ENCODE measurements at places on chromosomes 13 and 19.

- DNase-seq: no peak
Observed at GRCh38 chr19:44822670-44823372, 13.9 kb downstream of the BCAM start.

DNA sequence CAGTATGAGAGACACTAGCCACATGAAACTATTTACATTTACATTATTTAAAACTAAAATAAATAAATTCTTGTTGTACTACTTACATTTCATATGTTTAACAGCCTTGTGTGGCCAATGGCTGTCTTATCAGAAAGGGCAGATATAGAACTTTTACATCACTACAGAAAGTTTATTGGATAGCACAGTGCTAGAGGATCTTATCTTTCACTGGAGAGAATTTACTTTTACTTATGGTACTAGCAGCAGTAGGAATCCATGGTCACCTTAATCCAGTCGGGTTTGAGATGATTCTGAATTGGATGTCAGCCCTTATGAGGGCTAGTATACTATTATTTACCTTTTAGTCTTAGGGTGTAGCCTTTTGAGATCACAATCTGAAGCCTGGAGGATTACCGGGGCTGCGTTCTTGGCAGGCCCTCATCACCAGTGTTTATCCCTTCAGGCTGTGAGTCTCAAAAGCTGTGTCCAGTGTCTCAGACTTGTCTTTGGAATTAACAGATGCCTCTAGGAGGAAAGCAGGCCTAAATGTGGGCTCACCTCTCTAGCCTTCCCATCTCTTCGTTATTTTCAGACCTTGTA, 21.7 kb downstream of the IFT88 start:
- DNase-seq: no peak

- DNase-seq: no peak
Observed at GRCh38 chr13:33940898-33941297, 122.9 kb downstream of the RFC3 start.

DNA sequence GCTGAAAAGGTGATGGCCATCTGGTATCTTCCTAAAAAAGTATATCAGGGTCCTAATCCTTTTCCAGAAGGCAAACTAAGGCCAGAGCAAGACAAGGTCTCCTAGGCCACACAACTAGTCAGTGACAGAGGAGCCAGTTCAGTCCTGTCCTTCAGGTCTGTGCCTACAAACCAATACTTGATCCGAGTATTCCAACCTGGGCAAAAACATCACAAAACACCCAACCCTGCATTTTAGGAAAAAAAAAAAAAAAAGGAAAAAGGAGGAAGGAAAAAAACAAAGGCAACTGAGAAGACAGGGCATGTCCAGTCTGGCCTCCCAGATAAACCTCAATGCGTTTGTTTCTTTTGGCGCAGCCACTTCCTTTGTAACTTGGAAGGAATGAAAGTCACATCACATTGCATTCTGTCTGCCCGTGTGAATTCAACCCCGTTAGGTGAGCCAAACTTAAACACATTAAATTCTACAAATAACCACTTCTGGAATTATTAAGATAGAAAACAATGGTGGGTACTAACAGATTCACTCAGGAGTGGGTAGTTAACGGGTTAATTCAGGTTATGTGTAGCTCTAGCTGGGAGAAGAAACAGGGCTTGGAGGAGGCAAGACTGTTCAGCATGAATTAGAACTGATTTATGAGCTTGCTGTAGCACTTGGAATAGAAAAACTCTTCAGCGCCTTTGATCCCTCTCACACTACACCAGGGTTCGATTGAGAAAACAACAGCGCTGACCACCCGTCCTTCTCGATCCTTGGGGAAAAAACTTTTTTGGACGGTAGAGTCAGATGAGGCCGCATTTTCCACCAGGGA, 43.0 kb upstream of the HNRNPA1L2 start:
- peak; percentile 51 for DNase-seq

DNA sequence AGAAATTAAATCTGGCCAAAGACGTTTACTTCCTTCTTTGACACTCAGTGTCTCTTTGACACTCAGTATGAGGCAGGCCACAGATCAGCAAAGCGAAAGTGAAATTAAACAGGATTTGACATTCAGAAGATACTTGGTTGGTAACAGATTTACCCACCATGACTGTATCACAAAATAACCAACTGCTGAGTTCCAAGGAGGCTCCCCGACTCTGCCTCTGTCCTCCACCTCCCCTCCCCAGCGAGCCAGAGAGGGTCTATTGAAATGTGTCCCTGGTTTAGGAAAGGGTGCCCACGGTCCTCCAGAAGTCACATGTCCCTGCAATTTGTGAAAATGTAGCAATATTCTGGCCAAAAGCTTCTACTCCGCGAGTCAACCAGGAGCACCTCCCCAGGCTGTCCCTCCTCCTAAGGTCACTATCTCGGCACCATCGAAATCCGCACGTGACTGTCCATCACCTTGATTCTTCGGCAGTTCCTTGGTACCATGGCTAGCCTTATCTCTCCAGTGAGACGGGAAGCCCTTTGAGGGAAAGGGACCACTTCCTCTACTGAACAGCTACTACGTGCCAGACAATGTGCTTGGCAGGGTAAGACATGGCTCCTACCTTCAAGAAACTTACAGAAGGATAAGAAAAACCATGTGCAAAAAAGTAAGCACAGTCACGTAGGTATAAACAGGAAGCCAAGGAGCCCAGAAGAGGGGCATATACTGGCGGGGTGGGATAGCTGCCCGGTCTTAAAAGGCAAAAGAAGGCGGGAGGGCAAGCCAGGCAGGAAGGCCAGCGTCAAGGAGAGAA, 1.5 kb downstream of the N4BP2L1 start:
- peak; percentile 27 for DNase-seq

DNA sequence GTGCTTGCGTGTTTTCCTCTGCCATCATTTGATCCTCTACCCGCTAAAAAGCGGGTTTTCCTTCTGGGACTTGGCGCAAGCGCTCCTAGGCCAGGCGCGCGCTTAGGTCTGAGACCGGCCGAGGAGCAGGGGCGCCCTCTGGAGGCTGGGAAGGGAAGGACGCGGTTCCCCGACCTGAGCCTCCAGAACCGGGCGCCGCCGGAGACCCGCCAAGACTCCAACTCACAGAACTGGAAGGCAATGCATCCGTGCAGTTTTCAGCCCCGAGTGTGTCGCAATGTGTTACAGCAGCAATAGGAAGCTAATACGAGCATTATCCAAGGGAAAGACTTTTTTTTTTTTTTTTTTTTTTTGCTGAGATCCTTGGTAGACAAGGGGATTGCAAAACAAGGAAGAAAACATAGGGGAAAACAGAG, 190.9 kb downstream of the COL4A1 start:
- peak; percentile 34 for DNase-seq
